ENCODE measurements at places on chromosomes 16 and 17.

GRCh38 chr17:75447951-75448856 lies 8.2 kb upstream of the TMEM94 start:
- DNase-seq: no peak

- no peak for DNase-seq
These were observed 113.4 kb upstream of the FOXF1 start for GRCh38 chr16:86396901-86397311.

- DNase-seq: no peak
These were observed 30.3 kb upstream of the ADORA2B start for GRCh38 chr17:15914400-15915170.

- no peak for DNase-seq
These were observed 119.2 kb upstream of the NETO2 start for GRCh38 chr16:47262938-47263337.

DNA sequence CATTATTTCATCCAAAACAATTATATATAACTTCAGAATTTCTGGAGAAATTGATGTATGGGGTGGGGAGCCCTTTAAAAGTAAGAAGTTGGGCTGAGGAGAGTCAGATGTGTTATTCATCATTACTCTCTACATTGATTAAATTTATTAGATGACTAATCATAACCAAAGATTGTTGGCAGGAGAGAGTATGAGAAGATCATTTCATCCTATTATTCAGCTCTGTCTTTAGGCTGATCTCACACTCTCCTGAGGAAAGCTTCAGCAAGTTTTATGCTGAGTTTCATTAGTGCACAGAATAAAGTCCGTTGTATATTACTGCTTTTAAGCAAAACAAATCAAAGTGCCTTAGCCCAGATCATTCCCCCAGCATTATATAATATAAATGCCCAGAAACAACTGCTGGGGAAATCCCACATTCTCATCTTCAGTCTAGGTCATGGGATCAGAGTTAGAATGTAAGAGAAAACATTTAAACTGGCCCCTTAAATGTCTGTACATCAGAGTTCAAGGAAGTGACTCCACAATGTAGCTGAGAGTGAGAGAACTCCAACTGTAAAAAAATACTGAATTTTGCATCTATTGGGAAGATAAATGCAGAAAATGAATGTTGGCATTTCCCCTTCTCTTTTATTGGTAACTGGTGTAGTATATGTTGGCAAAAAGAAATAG lies 130.1 kb upstream of the HLF start:
- DNase-seq: no peak

- DNase-seq: no peak
These were observed 9.8 kb upstream of the SOST start for GRCh38 chr17:43768382-43768781.

DNA sequence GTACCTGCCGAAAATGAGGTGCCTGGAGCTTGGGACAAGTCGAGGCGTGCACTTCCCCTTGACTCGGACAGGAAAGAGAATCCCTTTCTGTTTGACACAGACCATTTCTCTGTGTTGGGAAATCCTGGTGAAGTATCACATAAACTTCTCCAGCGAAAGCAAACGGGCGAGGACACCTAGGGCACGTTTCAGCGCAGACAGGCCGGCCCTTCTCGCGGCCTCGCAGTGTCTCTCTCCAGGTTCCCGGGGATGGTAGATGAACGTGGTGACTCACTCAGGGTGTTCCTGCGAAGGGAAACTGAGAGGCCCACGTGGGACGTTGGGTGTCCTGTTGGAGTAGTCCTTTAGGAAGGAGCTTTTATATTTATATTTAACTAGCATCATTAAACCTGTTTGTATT lies 36.3 kb upstream of the ZNF750 start:
- DNase-seq: no peak

DNA sequence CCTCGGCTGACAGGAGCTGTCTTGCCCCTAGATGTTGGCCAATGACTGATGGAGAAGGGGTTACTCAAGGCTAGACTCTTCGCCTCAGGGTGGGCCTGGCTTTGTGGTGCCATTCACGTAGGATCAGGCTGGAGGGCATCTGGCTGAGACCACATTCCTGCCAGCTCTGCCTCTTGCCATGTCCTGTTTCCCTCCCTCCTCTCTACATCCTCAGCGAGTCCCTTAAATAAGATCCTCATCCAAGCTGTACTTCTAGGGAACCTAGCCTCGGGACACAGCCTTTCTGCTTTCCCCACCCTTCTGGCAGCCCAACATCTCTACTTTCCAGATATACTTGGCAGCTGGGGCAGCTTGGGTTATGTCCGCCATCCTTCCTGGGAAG lies 27.9 kb upstream of the EFCAB13 start:
- DNase-seq: no peak

- DNase-seq: no peak
These were observed 64.5 kb downstream of the MPRIP start for GRCh38 chr17:17106756-17107155.

- DNase-seq: no peak
These were observed 24.1 kb downstream of the ANKRD40 start for GRCh38 chr17:50683434-50684287.

DNA sequence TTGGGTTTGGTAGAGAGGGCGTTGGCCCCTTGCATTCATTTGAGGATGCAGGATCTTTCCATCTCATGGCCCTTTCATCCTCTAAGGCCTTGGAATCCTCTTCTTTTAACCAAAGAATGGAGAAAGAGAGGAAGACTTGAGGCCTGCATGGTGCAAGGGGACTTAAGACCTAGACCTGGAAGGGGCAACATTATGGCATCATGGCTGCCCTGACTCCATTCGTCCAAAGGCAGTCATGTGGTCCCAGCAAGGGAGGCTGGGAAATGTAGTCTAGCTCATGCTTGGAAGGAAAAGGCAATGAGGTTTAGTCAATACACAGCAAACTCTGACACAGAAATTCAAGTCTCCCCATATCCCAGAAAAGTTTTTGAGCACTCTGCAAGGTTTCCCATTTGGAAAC lies 30.7 kb upstream of the CDRT4 start:
- no peak for DNase-seq

DNA sequence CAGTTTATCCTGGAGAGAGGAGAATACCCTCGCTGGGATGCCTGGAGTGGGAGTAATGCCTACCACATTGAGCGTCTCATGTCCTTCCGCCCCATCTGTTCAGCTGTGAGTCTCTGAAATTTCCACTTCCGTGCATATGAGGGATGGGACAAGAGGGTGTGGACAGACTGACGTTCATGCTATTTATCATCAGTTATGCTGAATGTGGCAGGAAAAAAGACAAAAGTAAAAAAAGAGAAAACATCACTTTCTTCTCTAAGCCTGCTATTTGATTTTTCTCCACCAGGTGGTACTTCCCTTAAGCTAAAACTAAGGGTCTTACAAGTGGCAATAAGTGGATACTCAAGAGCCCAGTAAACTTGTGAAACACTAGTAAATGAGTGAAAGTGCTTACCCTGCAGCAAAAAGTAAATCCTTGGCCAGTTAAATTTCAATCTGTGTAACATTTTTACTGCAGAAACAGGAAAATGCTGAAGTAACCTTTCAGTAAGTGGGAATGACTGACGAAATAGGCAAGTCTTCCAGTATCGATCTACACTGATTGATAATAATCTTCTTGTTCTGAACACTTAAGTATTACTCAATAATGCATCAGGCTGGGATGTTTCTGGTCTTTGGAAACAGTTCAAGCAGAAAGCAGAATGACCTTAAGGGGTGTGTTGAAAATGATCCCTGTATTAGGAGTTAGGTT lies 5.6 kb downstream of the CRYBA1 start:
- no peak for DNase-seq

DNA sequence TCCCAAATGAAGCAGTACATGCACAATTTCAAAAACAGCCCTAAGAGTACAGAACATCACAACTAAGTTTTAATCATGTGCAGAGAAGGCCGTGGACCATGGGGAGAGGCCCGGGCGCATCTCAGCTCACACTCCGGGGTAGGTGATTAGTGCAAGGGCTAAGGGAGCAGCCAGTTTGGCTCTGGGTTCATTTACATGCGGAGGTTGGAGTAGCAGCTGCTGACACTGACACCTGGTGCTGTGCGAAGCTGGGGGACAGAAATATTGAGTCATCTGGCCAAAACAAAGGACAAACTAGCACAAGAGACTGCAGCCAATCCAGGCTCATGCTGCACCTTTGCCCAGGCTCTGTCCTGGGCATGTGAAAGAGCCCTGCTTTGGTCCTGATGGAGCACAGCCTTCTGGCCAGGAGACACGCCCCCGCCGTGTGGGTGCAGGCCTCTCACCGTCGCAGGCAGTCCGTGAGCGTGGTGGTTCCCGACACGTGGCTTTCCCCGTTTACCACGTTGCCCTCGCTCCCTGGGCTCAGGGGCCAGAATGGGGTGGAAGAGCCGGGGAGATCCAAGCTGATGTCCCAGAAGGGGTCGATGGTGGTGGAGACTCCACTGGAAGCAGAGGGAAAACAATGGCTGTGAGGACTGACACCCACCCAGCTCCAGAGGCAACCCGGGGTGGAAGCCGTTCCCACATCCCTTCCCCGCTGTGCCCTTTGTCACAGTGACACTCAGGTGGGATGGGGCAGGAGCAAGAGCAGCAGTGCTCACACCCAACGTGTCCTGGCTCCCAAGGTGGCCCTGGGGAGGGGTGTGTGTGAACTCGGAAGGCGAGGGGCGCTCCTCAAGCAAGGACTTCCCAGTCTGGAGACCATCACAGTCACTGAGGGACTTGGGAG lies 31.9 kb downstream of the USP22 start:
- no peak for DNase-seq

- DNase-seq: no peak
These were observed 24.2 kb downstream of the TIMM22 start for GRCh38 chr17:1021147-1021546.

DNA sequence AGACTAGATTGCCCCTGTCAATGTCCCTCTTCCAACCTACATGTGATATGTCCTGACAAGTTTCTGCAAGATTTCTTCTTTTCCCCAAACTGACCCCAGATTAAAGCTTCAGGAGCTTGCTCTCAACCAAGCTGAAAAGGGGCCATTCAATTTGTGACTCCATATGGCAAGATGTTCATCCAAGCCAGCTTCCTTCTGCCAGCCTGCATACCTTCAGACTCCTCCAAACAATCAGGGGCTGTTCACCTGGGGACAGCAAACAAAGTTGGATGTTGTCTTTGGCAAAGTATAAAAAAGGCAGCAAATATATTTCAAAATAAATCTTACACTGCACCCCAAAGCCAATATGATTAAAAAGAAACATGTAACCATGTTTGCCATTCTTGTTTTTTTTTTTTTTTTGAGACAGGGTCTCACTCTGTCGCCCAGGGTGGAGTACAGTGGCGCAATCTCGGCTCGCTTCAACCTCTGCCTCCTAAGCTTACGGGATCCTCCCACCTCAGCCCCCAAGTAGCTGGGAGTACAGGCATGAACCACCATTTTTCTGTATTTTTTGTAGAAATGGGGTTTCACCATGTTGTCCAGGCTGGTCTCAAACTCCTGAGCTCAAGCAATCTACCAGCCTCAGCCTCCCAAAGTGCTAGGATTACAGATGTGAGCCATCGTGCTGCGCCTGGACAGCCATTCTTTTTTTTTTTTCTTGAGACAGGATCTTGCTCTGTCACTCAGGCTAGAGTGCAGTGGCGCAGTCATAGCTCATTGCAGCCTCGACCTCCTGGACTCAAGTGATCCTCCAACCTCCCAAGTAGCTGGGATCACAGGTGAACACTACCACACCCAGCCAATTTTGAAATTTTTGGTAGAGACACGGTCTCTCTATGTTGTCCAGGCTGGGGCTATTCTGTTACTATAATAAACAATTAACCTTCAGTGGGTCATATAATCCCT lies 50.0 kb upstream of the AKAP1 start:
- no peak for DNase-seq

- DNase-seq: no peak
These were observed 44.4 kb downstream of the MGAT5B start for GRCh38 chr17:76912421-76913164.

GRCh38 chr16:84570739-84571403 lies 47.0 kb downstream of the COTL1 start:
- no peak for DNase-seq

GRCh38 chr16:17294856-17295255 lies 175.9 kb downstream of the XYLT1 start:
- no peak for DNase-seq

DNA sequence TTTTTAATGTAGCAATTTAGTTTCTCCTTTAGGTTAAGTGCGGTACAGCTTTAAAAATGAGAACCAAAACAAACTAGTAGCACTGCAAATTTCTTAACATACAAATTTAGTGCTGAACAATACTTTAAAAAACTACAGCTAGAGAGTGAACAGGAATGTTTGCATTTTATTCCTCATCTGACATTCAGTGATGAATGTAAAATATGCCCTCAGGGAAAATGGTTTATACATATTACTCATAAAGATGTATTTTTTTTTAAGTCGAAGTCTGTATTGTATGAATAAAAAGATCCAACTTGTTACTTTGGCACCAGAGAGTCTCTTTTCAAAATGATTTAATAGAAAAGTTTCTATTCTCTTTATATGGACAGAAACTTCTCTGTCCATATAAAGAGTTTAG lies 96.8 kb downstream of the BRIP1 start:
- DNase-seq: no peak

DNA sequence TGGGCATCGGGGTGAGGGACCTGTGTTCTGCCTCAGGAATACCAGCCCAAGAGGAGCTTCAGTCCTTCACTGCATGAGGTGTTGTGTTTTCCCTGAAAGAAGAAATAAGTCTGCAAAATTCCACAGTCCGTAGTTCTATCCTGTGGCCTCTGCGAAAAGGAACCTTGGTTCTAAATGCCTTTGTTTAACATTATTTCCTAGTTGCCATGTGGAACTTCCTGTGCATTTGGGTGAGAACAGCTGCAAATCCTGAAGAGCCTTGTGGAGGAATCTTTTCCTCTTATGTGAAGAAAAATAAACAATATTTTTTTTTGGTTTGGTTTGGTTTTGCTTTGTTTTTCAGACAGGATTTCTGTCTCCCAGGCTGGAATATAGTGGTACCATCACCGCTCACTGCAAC lies 9.8 kb downstream of the PSKH1 start:
- DNase-seq: no peak

DNA sequence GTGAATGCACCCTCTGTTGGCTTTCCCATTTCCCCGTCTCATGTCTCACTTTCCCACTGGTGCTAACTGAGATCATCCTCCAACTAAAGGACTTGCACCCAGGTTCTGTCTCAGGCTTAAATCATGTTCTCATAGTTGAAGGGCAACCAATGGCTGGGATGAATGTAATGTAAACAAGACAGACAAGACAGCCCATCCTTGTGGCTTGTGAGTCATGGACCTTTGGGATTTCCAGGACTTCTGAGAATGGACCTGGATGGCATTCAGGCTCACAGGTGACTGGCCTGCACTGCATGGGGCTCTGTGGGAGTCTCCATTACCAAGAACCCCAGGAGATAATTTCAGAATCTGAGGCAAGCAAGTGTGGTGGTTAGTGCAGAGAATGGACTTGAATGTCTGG lies 347.5 kb downstream of the HAPSTR1 start:
- no peak for DNase-seq

GRCh38 chr17:79747508-79748294 lies 17.0 kb downstream of the ENPP7 start:
- DNase-seq: no peak

GRCh38 chr16:23962001-23962400 lies 126.2 kb downstream of the PRKCB start:
- no peak for DNase-seq

GRCh38 chr17:142102-142661 lies 4.8 kb downstream of the SCGB1C2 start:
- no peak for DNase-seq

All from Panc1 (cell line).